PC-9 (cell line): ENCODE measurements at places on chromosomes 3 and 15.

DNA sequence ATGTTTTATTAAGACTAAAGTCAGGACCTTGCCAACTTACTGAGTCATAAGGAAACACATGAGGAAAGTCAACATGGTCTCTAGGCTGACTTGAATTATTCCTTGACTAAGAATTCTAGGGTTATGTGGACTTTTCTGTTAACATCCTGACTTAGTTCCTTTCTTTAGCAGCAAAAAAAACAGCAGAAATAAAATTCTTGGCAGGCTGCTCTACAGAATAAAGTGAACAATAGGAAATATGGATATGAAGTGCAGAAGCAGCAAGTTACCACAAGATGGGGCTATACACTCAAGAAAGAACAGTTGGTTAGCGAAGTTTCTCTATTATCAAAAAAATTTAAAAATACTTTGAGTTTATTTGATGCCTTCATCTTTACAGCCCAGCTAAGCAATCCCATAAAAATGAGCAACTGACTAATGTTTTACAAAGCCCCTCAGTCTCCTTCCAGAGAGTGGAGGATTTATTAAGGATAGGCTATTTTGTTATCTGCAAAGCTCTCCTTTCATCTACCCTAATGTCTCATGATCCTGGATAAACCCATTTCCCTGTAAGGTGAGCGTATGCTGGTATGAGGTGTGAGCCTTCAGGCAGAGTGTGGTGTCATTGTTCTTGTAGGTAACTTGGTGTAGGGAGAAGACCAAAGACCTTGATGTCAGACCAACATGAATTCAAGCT is 23.1 kb upstream of the MCCC1 start:
- peak; percentile 9 for DNase-seq

DNA sequence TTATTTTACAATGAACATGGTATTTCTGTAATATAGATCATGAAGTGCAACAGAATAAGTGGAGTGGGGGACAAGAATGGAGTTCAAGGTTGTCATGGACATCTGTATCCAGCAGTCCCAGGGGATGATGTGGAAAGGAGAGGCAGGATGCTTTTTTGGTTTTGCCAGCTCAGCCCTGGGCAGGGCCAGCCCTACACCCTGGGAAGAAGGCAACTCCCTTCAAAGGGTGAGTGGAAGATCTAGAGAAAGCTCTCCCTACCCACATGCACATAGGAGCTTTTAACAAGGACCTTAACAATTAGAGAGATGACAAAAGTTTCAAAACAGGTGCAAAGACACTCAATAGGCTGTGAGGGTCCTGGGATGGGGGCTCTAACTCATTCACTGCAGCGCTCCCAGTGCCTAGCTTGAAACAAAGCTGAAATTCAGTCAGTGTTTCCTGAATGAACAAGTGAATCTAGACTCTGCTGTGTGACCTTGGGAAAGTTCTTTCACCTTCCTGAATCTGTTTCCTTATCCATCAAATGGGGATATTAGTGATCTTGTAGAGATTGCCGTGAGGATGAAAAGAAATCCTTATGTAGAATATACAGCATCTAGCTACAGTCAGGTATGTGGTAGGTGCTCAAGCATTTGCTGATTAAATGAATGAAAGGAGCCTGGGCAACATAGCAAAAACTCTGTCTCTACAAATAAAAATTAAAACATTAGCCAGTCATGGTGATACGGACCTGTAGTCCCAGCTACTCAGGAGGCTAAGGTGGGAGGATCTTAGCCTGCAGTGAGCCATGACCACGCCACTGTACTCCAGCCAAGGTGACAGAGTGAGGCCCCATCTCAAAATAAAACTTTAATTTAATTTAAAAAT is 14.3 kb downstream of the BHLHE40 start:
- no peak for DNase-seq

DNA sequence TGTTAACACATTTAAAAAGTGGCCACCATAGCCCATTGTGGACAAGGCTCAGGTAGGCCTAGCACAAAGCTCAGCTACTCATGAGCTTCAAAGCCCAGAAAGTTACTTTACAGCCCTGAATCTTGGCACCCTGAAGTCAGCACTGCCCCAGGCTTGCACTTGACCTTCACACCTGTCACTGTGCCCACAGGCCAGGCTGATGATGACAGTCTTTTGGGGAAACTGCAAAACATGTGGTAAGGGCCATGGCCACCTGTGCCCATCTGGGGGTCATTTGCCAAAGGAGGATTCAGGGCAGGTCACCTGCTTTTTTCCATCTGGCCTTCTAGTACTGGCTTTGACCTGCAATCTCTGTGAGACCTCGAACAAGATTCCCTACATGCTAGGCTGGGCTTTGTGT is 11.0 kb downstream of the CHDH start:
- no peak for DNase-seq

DNA sequence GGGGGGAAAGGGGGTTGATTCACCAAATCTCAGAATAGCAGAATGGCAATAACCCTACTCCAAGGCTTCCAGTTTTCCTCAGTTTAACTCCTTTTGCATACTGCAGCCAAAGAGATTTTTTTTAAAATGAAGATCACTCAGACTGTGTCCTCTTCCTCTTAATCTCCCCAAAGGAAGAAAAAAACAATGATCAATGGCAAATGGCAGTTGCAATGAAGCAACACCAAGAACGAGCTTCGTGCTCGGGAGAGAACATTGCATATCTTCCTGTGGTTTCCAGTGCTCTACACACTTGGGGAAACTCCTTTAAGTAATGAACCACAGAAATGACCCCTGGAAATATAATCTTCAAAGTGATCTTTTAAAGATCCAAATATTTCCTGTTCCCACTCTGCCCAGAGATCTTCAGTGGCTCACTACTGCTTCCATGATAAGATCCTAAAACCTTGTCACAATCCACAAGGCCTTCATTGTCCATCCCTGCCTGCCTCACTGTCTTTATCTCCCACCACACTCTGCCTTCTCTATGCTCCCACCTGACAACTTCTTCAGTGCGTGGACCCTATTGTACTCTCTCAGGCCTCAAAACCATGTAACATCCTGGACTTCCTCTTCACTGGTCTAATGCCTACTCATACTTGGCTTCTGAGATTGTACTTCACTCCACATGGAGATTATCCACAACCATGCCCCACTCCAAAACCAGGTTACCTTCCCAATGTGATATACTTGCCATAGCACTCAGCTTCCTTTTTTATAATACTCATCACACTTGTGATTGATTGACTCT is 394.8 kb downstream of the FHIT start:
- no peak for DNase-seq

- DNase-seq = no peak
Measured at GRCh38 chr3:101017017-101017416, 23.8 kb upstream of the ABI3BP start.

- no peak for DNase-seq
Measured at GRCh38 chr3:44427683-44428082, 49.8 kb downstream of the ZNF445 start.

GRCh38 chr15:99895189-99895955 is 162.1 kb upstream of the LYSMD4 start:
- no peak for DNase-seq

DNA sequence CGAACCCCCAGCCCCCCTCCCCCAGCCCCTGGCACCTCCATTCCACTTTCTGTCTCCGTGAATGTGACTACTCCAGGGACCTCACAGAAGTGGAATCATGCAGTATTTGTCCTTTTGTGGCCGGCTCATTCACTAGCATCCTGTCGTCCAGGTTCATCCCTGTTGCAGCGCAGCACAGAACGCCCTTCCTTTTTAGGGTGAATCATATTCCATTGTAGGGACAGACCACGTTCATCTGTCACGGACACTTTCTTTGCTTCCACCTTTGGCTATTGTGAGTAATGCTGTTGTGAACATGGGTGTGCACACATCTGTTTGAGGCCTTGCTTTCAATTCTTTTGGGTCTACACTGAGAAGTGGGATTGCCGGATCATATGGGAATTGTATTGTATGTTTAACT is 148.9 kb upstream of the IQSEC1 start:
- no peak for DNase-seq

- DNase-seq = no peak
Measured at GRCh38 chr3:57726397-57726796, 29.7 kb upstream of the SLMAP start.

GRCh38 chr3:150917951-150918350 is 12.7 kb upstream of the MINDY4B start:
- no peak for DNase-seq

GRCh38 chr3:58965865-58966264 is 84.0 kb downstream of the CFAP20DC start:
- DNase-seq = no peak

GRCh38 chr3:25971736-25972135 is 181.8 kb downstream of the OXSM start:
- no peak for DNase-seq

DNA sequence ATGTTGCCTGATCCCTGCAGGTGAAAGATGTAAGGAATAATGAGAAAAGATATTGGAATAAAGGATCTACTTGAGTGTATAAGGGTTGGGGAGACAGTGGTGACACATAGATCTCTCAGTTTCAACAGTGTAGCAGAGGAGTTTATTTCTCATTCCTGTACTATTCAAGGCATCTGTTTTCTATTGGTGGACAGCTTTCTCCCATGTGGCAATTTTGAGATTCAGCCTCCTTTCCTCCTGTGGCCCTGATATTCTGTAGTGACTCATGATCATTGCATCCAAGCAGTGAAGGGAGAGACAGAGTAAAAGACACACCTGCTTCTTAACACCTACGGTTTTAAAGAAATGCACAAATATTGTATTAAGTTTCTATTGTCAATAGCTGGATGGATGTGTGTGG is 327.6 kb downstream of the GRM7 start:
- no peak for DNase-seq

- no peak for DNase-seq
Measured at GRCh38 chr3:67245545-67245944, 247.4 kb downstream of the KBTBD8 start.

GRCh38 chr3:72436863-72437592 is 411.2 kb downstream of the SHQ1 start:
- no peak for DNase-seq

DNA sequence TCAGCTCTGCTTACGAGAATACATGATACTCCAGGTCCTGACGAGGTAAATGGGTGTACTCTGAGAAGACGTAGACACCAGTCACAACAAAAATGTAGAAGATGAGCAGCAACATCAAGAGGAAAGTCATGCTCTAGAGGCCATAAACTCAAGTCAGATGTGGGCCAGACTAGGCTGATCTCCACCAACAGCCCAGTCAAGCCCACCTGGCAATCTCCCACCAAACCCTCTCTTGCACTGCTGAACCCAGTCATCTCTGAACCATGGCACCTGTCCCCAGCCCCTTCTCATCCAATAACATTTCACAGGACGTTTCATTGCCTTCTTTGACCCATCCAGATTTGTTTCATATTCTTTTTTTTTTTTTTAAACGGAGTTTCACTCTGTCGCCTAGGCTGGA is 10.8 kb upstream of the PDIA3 start:
- DNase-seq = no peak

DNA sequence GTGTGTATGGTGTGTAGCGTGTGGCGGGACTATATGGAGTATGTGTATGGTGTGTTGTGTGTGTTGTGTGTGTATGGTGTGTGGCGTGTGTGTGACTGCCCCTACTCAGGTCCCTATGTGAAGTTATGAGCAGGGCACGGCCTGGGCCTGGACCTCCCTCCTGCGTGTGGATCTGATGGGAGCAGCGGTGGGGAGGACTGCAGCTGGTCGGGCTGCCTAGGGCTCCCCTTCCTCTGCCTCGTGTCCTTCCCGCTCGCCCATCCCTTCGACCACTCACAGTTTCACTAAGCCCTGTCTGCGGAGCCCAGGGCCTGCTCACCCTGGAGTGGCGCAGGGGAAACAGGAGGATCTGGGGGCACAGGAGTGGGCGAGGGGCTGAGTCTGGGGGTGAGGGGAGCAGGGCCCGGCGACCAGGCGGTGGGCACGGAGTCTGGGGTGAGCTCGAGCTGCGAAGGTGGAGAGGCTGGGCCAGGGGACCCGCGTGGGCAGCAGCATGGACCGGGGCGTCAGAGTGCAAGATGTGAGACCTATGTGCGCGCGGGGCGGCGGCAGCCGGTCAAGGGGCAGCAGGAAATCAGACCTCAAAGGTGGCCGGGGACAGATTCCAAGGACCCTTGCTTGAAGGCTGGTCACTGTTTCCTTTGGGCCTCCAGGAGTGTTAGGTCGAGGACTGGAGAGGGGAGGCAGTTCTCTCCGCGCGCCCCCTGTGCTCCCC is 26.6 kb downstream of the GABRA5 start:
- no peak for DNase-seq

DNA sequence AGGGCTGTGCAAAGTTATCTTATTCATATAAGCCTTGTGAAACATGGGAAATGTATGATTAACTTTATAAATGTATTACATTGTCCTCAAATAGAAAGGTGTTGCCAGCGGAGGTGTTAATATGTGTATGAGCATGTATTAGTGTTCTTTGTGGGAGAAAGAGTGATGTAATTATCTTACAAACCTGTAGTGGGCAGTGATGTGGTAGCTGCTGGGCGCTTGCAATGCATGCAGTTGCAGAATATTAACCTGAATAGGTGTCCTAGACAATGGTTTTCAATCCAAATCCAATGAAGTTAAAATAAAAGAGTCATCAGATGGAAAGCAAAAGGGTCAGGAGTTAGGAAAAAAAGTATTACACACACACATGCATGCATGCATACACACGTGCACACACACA is 881.3 kb upstream of the CADM2 start:
- no peak for DNase-seq

DNA sequence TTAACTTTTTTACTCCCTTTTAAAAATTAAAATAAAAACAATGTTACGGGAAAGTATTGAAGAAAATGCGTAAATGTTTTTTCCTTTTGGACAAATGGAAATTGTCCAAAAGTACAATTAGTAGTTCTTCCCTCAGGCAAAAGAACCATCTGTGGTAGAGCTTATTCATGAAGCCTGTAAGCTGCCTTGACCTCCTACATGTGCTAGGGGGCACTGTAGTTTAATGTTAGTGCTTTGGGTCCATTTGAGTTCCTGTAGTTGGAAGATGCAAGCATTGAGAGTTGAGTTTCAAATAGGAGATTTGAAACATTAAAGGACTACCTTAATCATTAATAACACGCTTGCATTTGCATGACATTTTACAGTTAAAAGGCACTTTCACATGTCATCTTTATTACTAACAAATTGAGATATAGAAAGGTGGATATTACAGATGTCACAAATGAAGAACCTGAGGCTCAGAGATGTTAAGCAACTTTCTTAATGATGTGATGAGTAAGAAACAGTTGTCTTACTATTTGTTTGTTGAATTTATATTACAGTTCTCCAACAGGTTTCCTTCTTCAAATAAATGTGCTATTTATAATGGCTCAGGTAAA is 1.8 kb upstream of the ZNF385D start:
- DNase-seq = no peak

DNA sequence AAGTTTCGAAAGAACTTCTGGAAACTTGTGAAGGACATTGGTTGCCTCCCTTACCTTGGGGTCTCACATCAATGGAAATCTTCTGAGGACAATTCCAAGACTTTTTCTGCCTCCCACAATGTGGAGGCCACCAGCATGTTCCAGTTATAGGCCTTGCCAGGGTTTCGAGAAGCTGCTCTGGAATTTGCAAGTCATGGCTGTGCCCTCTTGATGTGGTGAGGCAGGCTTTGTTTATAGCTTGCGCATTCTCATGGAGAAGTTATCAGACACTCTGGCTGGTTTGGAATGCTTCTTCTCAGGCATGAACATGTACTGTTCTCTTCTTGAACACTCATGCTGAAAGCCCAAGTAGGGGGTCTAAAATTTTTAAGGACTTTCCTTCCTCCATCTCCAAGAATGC is 4.1 kb downstream of the CXCR6 start:
- no peak for DNase-seq

GRCh38 chr15:29522373-29523276 is 253.0 kb upstream of the NSMCE3 start:
- no peak for DNase-seq
